Activated T-helper 2 cell treated with anti-CD3 and anti-CD28 coated beads, Interferon-gamma antibody, Interleukin-2, Interleukin-4, amounts not matched to agents 10 μg/mL and 5 μg/mL and 100 μg/mL, durations not matched to agents 14 hours and 24 hours and 36 hours (primary cell): ENCODE measurements at places on chromosomes 7 and 10. TPM values are rescaled to one million over a fixed set of nuclear protein-coding genes. Genes with fewer than 3 reads are reported as not detected.

Gene RNF148
- not detected in 2 replicates for total RNA-seq

Gene ZMYND11
- 28.3 and 30.6 TPM in 2 replicates for total RNA-seq

Gene NUTM2A
- 0.07 and 0.30 TPM in 2 replicates for total RNA-seq

Gene LRRN3
- total RNA-seq, result 28.0 and 29.4 TPM in 2 replicates

Gene CYP2C8
- 0.09 and 0.46 TPM in 2 replicates for total RNA-seq
